ENCODE measurements at places on chromosomes 1 and 21.

GRCh38 chr1:81681114-81681513 lies 119.6 kb upstream of the ADGRL2 start:
- no peak for DNase-seq

- DNase-seq, result no peak
Measured at GRCh38 chr1:9193233-9193625, 41.3 kb upstream of the H6PD start.

DNA sequence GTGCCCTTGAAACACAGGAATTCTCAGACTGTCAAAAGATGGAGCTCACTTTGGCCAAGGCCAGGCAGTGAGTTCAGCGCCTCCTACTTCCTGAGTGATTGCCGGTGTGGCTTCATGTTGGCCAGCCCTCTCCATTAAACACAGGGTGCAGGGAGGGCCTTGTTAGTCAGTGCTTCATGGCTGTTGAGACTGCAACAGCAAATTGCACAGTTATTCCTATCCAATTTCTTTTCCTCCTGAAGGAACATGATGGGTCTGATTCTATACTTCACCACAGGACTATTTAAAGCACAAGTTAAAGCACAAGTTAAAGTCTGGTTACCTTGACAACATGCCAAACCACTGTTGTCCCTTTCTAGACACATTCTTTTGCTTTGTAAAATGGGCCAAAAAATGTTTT lies 156.6 kb downstream of the SIPA1L2 start:
- DNase-seq, result no peak

DNA sequence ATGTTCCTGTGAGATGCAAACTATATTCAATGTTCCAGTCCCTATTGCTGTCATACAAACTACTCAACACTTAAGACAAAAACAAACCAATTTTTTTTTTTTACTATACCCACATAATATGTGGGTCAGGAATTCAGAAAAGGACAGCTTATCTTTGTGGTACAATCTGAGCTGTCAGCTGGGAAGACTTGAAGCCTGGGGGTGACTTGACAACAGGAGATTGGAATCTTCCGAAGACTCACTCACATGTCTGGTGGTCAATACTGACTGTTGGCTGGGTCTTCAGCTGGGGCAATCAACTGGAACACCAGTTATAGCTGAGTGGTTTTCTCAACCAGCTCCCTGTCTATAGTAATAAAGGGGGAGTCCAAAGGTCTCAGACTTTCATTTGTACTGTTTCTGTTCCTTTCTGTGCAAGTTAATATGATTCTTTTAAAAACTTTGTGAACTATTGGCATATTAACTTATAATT lies 81.7 kb upstream of the ATP1B1 start:
- DNase-seq, result no peak

- no peak for DNase-seq
Measured at GRCh38 chr1:234954613-234955012, 174.0 kb downstream of the TOMM20 start.

DNA sequence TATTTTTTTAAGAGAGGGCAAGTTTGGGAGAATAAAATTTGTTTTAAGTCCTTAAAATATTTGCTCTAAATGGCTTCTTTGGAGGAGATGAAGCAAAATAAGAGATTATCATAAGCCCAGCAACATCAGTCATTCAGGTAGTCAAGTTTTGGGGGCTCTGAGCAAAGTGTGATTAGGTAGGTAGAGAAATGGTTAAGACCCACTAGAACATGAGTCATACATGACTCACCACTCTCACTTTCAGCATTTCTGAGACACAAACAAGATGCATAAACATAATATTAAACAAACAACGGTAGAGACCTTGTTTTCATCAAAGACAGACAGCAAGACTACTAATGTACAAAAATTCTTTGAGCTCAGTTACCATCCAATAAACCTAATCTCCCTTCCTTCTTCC lies 272.2 kb downstream of the LMO4 start:
- no peak for DNase-seq

DNA sequence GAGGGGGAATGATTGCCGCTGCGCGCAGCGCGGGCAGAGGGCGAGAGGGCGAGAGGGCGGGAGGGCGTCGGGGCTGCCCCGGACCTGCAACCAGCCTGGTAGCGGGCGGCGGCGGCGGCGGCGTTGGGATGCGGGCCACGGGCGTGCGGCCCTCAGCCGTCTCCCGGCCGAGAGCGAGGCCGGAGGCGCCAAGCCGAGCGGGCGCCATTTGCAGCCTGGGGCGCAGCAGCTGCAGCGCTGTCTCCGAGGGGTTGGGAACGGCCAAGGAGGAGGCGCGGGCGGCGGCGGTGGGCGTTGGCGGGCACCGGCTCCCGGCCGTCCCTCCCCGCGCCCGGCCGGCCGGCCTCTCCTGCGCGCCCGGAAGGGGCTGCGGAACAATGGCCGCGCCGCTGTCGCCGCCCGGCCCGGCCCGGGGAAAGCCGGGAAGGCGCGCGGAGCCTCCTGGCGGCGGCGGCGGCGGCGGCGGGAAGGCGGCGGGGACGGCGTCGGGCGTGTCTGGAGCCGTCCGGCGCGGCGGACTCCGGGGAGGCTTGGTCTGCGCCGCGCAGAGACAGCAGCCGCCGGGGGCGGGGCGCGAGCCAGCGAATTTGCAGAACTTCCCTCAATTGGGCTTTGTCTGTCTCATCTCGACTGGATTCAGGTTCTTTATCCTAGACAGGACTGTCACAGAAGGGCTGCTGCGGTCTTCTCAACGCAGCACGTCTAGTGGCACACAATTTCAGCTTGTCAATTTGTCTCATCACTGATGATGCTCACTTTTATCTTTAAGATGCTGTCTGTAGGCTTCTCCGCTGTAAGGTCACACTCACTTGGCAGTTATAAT lies 35.7 kb downstream of the ZBTB8B start:
- DNase-seq, result peak; percentile 42

DNA sequence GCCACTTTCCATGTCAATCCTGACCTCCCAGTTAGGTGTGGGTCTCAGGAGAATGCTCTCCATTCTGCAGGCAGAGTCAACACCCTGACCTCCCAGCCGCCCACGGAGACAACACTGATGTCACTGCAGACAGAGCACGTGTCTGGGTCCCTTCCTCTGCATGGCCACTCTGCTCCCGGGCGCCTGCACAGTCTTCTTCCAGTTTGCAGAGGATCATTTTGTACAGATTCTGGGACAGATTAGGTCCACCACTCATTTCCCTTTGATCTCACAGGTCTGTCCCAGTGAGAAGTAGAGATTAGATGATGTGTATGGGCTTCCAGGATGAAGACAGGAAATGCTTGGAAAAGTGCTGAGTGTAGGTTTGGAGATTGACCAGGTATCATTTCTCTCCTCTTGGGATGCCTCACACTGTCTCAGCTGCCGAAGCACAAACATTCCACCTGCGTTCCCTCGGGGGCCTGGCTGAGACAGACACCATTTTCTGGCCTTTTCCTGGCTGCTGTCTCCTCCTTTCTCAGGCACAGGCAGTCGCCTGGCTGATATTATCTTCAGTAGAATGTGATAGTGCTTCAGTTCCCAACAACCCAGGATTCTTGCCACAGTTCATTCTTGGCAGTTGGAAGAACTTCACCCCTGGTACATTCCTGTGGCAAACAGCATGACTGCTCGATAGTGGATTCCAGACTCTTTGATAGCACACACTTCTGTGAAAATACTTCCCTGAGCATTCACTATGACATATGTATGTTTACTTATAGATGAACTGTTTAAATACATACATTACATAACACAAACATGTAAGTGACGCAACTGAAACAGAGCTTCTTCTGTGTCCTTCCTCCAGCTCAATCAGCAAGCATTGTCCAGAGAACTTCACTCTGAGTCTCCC lies 7.9 kb downstream of the MYBPHL start:
- peak; percentile 18 for DNase-seq

GRCh38 chr1:213070406-213070805 lies 19.4 kb downstream of the RPS6KC1 start:
- peak; percentile 14 for DNase-seq

GRCh38 chr1:53616927-53617326 lies 122.0 kb downstream of the GLIS1 start:
- no peak for DNase-seq

- DNase-seq, result no peak
Measured at GRCh38 chr1:229578168-229579058, 19.9 kb upstream of the ABCB10 start.

GRCh38 chr1:33777337-33777736 lies 86.5 kb upstream of the HMGB4 start:
- DNase-seq, result no peak

- no peak for DNase-seq
Measured at GRCh38 chr1:201786824-201787223, 42.1 kb upstream of the IPO9 start.

DNA sequence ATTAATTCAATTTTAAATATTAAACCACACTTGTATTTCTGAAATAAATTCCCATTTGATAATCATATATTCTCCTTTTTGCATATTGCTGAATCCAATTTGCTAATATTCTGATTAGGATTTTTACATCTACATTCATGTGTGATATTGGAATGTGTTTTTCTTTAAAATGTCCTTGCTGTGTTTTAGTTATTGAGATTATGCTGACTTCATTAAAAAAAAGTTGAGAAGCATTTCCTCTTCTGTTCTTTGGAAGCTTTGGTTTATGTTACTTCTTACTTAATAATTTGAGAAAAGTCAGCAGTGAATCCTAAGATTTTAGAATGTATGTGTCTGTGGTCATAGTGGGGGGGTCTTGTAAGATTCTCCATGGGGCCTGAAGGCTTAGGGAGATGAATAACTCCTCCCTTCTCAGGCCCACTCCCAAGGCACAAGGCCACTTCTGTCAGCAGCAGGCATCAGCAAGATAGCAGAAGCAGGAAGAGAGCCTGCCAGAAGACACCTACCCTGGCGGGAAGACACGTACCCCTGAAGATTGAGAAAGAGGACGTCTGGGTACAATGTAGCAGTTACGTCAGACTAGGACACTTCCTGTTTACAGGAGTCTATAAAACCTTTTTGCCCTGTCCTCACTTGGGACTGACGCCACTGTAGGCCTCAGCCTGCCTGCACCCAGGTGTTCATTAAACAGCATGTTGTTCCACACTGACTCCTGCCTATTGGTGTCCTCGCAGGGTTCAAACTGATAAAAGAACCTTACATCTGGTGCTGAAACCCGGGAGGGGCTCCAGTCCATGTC lies 56.9 kb downstream of the ODF2L start:
- no peak for DNase-seq

GRCh38 chr1:5637171-5637570 lies 355.1 kb downstream of the NPHP4 start:
- DNase-seq, result peak; percentile 20

- no peak for DNase-seq
Measured at GRCh38 chr1:36118447-36119204, 6.4 kb downstream of the COL8A2 start.

- DNase-seq, result no peak
Measured at GRCh38 chr1:110489973-110490542, 28.9 kb downstream of the KCNA10 start.

DNA sequence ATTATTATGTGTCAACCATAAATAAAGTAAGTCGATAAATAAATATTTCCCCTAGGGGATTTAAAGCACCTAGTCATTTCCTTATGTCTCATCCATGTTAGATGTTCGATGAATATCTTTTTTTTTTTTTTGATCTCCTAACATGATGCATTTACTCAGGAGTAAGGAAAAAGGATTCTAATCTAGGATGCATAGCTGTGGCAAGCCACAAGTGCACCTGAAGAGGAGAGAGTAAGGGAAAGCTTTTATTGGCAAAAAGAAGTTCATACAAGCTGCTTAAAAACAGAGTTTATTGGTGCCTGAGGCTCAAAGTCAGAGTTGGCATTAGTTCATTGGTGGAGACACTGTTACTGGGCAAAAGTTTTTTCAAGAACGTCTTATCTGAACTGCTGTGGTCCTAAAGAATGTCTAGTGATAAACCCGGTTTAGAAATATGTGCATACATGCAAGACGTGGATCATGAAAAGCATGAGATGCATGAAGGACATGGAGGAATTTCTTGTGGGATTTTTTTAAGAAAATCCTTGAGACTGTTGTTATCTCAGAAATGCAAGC lies 51.7 kb downstream of the SWT1 start:
- DNase-seq, result no peak

GRCh38 chr1:41498804-41499203 lies 14.3 kb upstream of the EDN2 start:
- no peak for DNase-seq

DNA sequence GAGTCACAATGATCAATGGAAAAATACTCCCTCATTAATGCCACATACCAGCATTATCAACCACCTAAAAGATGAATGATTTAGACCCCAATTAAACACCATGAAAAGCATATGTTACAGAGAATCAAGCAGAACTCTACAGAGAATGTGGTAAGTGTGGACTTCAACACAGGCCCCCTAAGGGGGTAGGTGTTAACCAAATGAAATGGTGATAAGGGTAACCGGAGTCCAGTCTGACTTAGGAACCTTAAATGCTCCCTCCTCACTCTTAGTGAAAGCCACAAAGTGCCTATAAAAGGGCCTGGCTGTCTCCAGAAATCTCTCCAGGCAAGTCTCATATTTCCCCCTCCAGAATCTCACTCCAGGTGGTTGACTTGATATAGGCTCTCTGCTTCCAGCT lies 149.2 kb upstream of the FOXD3 start:
- no peak for DNase-seq

- no peak for DNase-seq
Measured at GRCh38 chr1:47705517-47706130, 267.8 kb downstream of the FOXD2 start.

DNA sequence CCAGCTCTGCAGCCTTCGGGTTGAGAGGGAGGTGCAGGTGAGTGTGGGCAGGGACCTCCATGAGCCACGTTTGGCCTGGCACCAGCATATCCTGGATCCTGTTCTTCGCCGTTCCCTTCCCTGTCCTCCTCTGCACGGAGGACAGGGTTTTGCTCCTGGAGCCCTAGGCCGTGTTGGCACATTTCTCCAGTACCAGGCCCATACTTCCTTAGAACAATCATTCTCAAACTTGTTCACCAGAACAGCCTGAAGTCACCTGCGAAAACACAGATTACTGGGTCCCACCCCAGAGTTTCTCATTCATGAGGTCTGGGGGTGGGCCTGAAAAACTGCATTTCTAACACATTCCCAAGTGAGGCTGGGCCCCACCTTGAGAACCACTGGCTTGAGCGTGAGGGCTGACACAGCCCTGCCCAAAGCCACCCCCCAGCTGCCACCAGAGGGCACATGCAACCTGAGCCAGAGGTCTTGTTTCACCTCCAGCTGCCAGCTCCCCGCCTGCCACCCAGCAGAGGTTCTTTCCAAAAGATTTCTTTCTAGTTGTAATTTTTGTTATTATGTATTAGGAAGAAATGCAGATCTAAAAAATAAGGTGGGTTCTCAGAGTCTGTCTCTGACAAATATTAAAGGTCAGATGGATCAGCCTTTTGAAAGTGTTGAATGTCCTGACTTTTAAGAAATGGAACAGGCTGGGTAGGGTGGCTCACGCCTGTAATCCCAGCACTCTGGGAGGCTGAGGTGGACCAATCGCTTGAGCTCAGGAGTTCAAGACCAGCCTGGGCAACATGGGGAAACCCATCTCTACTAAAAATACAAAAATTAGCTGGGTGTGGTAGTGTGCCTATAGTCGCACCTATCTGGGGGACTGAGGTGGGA lies 39.6 kb upstream of the LDLRAP1 start:
- DNase-seq, result peak; percentile 62

GRCh38 chr21:33203371-33203724 lies 26.4 kb upstream of the IFNAR2 start:
- DNase-seq, result no peak

All from activated naive CD8-positive, alpha-beta T cell treated with anti-CD3 and anti-CD28 coated beads, Interleukin-2, amount 50 U/mL, for 24 hours (primary cell).